ENCODE measurements at places on chromosomes 1 and 21.

GRCh38 chr1:170041423-170042192 lies 32.9 kb downstream of the KIFAP3 start:
- DNase-seq: no peak

- no peak for DNase-seq
These were observed 4.2 kb downstream of the CSTB start for GRCh38 chr21:43771698-43772424.

GRCh38 chr1:81738875-81739274 lies 61.9 kb upstream of the ADGRL2 start:
- no peak for DNase-seq

GRCh38 chr21:16532840-16533239 lies 803.1 kb downstream of the USP25 start:
- DNase-seq: peak; percentile 8

DNA sequence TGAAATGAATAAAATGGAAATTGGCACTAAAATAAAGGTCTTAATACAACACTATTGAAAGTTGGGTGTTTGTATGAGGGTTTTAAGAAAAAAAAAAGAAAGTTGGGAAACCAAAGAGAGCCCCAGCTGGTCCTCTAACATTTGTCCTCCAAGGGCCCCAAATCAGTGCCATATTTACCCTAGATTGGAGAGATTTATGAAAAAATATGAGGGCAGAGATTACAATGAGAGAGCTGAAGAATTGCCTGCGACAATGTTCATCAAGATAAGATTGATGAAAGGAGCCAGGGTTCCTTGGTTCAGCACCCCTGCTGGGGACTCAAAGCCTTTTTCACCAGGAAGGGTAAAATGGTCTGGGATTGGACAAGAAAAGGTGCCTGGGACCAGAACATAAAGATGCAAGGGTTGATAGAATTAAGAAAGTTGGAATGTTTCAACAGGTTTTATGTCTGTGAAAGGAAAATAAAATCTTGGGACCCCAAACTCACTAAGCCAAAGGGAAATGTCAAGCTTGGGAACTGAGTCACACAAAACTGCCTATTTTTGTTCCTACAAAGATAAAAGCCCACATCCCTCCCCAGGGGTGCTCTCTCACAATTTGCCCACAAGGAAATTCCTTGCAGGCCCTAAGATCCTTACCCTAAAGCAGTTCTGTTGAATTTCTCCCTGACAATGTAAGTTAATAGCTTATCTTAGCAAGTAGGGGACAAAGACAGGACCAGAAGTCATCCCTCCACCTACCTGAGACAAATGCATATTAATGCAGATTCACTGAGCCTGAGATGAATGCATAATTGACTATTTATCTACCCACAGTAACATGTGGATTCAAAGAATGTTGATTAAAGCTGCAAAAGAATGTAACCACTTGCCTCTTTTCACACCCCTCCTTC lies 26.8 kb downstream of the CBR1 start:
- DNase-seq: no peak

GRCh38 chr1:20192364-20192763 lies 6.0 kb upstream of the PLA2G2C start:
- peak; percentile 32 for DNase-seq

DNA sequence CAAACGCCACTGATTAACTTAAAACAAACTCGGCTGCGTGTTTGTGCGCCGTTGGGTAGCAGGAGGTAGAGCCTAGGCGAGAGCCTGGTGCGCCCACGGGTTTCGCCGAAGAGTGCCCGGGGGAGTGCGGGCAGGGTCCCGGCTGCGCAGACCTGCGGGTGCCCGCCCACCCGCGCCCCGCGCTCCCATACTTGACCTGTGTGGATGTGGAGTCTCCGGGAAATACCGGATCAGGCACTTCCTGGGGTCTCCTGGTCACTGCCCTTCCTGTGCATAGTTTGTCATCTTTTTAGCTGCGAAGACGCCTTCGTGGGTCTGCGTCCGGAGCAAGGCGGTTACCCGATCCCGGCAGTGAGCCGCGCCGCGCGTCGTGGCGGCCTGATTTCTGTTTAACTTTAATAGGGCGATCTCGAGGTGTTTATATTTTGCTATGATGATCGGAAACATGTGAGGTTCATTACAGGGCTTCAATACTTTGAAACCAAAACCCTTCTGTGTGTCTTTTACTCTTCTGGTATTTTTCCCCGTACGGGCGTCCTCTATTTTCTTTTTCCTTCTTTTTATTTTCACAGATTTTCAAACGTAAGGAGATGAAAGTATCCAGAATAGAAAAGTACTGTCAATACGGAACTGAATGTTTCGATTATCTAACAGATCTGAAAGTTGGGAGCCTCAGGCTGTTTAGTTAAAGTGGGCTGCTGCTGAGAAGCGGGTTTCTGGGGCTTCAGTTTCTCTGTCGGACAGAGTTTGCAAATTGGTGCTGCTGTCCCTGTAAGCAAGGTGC lies 15.2 kb downstream of the NR5A2 start:
- DNase-seq: no peak

DNA sequence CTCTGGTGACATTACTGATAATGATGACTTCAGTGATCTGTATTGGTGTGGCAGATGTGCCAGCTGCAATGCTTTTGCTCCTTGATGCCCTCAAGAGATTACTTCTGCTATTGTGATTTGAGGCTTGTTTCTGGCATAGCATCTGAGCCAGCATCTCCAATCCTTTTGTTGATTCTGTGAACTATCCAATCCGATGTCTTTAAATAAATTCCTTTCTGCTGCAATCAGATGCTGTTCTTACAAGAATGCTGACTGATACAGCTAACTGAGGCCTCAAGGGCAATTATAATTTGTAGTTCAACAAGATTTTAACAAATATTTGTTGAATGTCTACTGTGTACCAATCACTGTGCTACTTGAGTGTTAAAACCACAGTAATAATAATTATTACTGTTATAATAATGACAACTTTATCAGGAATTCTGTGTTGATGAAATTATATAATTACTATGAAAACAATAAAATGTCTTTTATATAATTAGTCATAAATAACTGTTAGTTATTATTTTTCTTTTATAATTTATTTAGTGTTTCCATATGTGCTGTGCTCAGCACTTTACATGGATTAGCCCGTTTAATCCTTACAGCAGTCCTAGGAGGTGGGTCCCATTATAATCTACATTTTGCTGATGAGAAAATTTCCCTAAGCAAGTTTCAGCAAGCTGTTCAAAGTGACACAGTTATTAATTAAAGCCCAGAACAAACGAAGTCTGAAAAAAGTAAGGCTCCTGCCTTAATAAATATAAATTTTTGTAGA lies 308.2 kb downstream of the BRINP3 start:
- DNase-seq: no peak
